Amniotic stem cell (primary cell): ENCODE measurements at places on chromosomes 5 and 9.

GRCh38 chr9:133031130-133031422 is 279 bp downstream of the GTF3C5 start:
- DNase-seq, result no peak

DNA sequence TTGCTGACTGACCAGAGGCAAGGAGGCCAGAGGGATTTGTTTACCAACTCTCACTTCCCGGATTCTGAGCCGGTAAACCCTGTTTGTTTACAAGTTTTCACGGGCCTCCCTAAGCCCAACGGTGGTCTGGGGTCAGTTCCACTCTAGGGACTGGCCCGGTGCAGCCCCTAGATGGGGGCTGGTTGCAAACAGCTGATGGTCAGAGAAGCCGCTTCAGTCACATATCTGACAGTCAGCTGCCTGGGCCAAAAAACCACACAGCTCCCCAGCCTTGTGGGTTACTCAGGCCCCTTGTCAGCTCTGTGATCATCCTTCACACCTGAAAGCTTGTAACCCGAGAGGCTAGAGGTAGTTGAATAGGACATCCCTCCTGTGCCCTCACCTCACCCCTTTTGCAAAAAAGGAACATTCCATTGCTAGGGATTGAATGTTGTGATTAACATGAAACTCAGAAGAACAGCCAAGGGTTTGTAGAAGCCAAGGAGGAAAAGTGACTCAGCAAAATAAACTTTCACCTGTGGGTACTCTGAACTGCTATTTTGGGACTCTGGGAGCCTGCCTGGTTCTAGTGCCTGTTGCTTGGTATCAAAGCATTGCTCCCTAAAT is 40.4 kb downstream of the SAR1B start:
- no peak for DNase-seq

DNA sequence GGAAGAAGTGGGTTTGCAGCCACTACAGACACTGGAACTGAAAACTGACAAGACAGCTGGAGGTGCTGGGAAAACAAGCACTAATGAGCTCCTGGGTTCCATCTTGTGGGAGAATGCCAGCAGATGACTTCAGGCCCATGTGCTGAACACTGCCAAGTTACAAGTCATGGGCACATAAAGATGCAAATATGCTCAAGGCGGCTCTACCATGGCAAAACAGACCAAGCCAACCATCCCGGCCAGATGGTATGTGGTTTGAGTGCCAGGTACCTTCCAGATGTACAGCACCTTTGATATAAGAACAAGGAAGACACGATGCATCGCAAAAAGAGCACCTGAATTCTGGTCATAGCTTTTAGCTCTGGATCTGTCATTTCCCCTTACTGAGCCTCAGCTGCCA is 19.9 kb downstream of the TNFSF8 start:
- DNase-seq, result no peak

DNA sequence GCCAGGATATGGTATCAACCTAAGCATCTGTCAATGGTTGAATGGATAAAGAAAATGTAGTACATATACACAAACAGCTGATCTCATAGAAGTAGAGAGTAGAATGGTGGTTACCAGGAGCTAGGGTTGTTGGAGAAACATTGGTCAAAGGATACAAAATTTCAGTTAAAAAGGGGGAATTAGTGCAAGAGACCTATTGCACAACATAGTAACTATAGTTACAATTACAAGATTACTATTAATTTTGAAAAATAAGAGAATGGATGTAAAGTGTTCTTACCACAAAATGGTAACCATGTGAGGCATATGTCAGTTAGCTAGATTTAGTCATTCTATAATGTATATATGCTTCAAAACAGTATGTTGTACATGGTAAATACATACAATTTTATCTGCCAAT is 28.8 kb upstream of the ELOVL7 start:
- no peak for DNase-seq

DNA sequence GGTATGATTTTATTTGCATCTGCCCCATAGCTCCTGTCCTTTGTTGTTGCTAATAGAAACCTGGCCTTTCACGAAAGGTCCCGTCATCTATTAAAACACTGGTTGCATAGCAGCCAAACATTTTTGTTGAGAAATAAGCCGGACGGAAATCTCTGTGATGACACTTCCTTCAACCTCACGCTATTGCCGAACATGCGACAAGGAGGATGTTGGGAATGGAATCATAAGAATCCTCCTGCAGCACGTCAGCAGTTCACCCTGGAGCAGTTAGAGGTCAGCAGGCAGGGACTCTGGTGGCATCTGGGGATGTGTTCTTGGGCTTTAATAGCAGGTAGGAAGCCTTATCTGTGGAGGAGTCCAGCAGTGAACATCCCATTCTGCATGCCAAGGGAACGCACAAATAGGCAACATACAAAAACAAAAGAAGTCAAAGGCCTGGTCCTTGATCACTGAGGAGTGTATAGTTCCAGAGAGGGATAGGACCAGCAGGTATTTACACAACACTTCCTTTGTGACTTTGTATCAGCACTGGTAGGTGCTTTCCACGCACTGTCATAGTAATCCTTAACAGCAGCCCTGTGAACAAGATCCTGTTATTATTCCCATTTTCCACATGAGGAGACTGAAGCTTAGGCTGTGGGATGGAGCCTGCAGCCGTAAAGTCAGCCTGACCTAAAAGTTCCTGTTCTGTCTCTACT is 33.4 kb downstream of the ARHGAP26 start:
- no peak for DNase-seq

DNA sequence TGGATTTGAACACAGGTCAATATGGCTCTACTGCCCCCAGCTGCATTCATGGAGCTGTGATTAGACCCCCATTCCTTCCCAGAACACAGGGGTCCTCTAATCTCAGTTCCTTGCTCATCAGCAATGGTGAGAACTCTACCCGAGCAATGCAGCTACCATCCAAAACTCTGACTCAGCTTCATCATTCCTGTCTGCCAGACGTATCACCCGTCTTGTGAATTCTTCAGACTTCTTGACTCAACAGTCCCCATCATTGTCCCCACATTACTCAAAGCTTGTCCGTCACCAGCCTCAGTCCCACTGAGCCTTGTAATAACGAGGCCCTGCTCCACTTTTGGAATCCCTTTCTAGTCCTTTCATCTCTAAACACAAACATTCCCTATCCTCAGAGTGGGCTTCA is 36.3 kb upstream of the STX17 start:
- no peak for DNase-seq

GRCh38 chr5:15627109-15627508 is 127.1 kb downstream of the FBXL7 start:
- DNase-seq, result no peak

- DNase-seq, result no peak
Measured at GRCh38 chr5:63094730-63095129, 516.1 kb downstream of the LRRC70 start.

DNA sequence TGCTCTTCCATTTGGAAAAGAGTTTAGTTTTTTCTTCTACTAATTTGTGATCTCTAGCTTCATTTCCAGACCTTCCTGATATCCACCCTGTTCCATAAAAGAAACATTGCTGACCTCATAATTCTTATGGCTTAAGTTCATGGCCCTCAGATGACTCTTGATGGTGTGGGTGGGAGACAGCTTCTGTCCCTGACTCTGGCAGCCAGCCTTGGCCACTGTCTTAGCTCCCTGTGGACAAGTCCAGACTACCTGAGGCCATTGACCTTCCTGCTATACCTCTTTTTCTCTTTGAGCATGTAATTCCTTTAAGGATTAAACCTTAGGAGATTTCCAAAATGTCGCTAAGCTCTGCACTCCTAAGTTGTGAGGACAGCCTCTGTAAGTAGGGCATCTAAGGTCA is 101.1 kb upstream of the DAP start:
- no peak for DNase-seq
